ENCODE measurements at places on chromosomes 2 and 18.

DNA sequence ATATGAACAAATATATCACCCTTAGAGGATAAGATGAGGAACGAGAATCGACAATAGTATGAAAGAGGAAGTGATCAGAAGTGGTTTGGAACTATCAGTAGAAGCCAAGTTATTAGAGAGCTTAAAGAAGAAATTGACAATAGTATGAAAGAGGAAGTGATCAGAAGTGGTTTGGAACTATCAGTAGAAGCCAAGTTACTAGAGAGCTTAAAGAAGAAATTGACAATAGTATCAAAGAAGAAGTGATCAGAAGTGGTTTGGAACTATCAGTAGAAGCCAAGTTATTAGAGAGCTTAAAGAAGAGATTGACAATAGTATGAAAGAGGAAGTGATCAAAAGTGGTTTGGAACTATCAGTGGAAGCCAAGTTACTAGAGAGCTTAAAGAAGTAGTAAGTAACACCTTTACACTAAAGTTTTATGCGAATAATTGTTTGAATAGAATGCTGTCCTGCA is 175.5 kb downstream of the ZNF407 start:
- DNase-seq: no peak

DNA sequence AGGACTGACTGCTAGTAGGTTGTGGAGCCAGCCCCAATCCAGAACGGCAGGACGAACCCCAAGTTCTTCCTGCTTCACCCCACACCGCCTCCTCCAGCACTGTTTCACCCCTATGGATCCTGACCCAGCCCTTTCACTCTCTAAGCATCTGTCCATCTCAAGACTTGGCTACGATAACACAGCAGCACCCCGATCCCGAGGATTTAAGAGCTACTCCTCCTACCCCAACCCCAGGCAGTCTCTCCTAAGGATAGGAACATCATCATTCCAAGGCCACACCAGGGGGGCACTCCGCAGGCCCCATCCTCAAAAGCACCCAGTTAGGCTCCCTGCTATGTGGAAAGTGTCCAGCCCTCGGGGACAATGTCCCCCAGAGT is 645 bp downstream of the KCTD18 start:
- no peak for DNase-seq

DNA sequence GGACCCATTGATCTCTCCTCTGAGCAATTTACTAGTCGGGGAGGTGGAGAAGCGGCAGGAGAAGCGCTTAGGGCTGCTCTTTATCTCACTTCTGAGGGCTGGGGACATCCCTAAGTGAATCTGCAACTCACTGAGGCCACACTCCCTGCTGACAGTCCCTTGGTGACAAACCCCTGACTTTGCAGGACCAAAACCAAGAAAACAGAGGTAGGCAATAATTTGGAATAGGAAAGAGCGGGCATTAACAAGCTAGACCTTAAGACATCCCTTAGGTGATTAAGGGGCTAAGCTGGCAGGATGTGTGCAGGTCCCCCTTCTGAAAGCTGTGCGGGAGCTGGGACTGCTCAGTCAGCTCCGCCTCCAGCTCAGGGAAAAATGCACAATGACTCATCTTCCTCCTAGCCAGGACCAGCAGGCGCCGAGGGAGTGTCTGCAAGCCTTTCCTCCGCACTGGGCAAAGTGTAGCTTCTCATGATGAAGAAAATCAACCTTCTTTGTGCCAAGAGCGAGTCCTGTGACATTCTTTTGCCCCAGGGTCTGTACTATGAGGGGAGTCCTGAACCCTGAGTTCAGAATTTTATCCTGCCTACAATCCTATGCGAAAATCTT is 63.3 kb downstream of the BOD1L2 start:
- peak; percentile 26 for DNase-seq

- DNase-seq: no peak
Measured at GRCh38 chr2:105677901-105678300, 66.8 kb upstream of the NCK2 start.

DNA sequence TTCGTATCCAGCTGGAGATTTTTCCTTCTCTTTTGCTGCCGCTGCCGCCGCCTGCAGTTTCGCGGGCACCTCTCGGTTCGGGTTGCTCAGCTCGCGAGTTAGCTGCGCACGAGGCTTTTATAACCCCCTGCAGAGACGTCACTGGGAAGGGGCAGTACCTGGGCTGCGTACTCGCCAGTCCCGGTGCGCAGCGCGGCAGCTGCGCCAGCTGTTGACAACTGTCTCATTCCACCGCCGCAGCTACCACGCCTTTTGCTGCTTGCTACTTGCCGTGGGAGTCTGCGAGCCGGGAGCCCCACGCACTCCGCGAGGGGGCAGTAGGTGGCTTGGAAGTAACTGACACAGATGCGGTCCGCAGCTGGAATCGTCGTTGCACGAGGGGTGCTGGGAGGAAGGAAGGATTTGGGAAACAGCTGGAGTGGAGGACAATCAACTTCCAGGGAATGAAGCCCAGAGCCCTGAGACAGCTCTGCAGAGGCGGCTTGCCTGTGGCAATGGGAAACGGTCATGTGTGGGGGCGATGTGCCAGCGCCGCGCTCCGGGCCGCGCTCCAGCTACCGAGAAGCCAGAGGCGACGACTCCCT is at the start of gene TACR1:
TACR1 (minus strand) TSS at position 93 of the 584 bp plus-strand sequence. CDS start 586 bp downstream, outside the sequence.
- DNase-seq: peak; percentile 25

- no peak for DNase-seq
Measured at GRCh38 chr2:120444691-120445240, 98.8 kb downstream of the INHBB start.

- DNase-seq: no peak
Measured at GRCh38 chr2:40343902-40344301, 108.0 kb downstream of the SLC8A1 start.

- DNase-seq: no peak
Measured at GRCh38 chr2:60852282-60852860, 29.0 kb upstream of the REL start.

DNA sequence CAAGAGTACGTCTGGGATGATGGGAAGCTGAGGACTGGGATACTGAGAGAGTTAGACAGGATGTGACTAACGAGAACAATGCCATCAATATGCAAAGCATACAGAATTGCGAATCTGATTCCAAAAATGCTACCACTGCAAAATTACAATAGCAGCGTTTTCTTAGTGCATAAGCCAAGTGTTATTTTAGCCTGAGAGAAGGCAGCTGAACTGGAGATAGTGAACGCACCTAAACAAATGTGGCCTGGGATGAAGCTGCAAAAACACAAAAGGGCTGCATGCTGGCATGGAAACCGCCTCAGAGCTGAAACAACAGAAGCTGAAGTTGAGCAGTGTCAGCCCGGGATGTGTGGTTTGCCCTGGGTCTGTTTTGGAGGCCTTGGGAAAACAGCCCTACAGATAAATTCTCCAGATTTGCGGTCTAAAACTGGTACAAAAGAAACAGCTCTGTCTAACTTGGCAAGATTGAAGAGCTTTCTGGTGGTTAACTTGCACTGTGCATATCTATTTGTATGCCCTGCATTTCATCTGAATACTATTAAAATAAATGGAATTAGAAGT is 45.5 kb downstream of the LYPD6 start:
- DNase-seq: no peak

GRCh38 chr2:25342372-25343186 is 854 bp upstream of the DNMT3A start:
- DNase-seq: peak; percentile 40

DNA sequence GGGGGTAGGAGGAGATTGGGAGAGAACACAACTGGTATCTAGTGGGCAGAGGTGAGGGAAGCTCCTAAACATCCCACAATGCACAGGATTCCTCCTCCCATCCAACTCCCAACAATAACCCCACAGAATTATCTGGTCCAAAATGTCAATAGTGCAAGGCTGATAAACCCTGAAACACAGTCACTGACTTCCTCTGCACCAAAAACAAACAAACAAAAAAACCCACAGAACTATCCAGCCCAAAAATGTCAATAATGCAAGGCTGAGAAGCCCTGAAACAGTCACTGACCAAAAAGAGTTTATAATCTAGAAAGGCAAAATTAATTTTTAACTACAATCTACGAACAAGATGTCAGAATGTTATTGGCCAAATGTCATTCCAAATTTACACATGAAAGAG is 9.8 kb downstream of the TMX3 start:
- DNase-seq: no peak

- DNase-seq: no peak
Measured at GRCh38 chr18:1849386-1849785, 721.9 kb downstream of the METTL4 start.

DNA sequence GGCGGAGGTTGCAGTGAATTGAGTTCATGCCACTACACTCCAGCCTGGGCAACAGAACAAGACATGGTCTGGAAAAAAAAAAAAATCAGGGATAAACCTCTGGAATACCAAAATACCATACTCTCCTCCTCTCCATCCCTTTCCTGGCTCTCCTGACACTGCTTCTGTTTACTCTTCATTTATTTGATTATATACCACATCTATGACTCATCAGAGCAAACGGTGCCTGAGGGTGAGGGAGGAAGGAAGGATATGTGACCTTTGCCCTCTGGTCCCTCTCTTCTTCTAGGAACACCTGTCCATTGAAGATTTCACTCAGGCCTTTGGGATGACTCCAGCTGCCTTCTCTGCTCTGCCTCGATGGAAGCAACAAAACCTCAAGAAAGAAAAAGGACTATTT is 30.0 kb downstream of the VIL1 start:
- DNase-seq: no peak

GRCh38 chr2:227862741-227863588 is 8.5 kb upstream of the DAW1 start:
- peak; percentile 96 for DNase-seq

DNA sequence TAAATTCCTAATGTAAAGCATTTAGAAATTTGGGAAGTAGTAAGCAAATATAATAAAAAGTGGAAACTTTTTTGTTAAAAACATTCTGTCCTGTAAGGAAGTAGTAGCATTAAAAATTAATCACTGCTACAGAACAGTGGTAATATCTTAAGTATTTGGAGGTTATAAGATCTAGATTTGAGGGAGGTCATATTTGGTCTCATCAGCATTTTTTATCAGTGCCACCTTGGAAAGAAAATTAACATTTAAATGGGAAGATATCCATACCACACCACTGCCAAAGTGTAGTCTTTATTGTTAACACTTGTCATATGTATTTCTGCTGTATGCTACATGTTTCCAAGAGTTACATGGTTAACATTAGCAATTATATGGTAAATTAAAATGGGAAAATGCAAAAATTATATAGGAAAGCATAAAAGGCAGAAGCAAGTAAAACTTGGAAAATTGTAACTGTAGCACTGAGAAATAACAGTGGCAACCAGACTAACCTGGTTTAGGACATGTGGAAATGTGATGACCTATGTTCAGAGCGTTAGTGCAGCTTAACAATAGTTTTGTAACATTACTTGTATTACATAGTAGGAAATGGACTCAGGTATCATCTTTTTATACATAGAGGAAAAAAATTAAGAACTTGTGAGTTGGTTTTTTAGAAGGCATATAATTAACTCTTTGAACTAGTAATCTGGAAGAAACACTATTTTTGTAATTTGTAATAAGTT is 47.2 kb downstream of the CLIP4 start:
- no peak for DNase-seq

DNA sequence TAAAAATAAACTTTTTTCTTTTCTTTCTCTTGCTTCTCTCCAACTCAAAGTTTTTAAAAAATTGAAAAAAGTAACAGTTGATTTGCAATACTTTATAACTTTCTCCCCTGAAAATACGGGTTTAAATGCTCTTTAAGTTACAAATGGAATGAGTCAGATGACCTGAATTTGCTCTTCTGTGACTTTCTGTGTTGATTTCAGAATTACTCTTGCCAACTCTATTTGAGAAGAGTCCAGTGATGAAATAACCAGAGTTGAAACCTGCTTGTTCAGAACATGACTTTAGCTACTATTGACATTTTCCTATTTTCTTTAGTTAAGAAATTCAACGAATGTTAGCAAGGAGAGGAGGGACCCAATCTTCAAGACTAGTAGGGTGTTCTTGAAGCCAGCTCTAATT is 146.1 kb upstream of the ZSWIM2 start:
- peak; percentile 73 for DNase-seq

GRCh38 chr2:143175438-143175837 is 46.2 kb downstream of the ARHGAP15 start:
- DNase-seq: no peak

- DNase-seq: no peak
Measured at GRCh38 chr2:45879936-45880335, 228.5 kb downstream of the PRKCE start.

GRCh38 chr18:70553245-70553935 is 264.5 kb downstream of the SOCS6 start:
- DNase-seq: no peak

GRCh38 chr2:26946841-26947784 is 23.3 kb upstream of the MAPRE3 start:
- DNase-seq: no peak

GRCh38 chr2:177313162-177313781 is 48.7 kb upstream of the NFE2L2 start:
- no peak for DNase-seq

DNA sequence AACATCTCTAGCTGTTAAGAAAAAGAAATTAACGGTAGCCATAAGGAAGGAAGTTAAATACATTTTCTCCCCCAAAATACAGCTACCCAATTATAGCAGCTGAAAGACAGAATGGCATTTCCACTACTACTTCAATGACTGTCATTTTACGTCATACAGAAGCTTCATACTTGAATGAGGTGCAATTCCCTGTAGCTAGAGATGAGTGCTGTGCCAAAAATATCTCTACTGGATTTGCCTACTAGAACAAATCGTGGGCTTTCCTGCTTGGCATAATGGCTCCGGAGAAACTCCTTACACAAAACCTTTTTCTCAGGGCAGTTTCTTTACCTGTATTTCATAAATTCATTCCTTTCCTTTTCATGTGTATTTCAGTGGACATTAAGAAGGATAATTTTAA is 36.3 kb upstream of the NRXN1 start:
- DNase-seq: no peak

GRCh38 chr2:152603166-152603565 is 114.1 kb downstream of the PRPF40A start:
- no peak for DNase-seq

All from skeletal muscle cell (primary cell).